Endothelial cell (in vitro differentiated cells): ENCODE measurements at places on chromosomes 1 and 21.

DNA sequence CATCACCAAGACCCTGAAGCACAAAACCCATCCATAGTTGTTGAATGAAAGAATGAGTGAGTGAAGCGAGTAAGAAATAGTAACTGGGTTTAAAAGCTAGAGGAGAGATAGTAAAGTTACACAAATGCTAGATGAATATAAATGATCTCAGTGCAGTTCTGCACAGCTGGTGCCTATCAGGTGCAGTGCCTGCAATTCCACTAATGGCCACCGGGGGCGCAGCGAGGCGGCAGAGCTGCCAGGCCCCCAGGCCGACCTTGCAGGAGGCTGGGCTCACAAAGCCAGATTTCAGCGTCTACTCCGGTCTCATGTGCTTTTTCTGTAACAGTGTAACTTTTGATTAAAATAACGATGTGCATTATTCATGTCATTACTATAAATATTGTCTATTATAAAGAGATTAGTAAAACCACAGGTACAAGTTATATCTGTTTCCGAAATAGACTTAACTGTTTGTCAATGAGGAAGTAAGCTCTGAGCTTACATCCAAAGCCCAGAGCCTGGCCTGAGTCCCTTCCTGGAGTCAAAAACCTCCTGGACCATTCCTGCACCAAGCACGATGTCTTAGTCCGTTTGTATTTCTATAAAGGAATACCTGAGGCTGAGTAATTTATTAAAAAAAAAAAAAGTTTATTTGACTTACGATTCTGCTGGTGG is 477.6 kb downstream of the NPHP4 start:
- DNase-seq, result peak; percentile 84

DNA sequence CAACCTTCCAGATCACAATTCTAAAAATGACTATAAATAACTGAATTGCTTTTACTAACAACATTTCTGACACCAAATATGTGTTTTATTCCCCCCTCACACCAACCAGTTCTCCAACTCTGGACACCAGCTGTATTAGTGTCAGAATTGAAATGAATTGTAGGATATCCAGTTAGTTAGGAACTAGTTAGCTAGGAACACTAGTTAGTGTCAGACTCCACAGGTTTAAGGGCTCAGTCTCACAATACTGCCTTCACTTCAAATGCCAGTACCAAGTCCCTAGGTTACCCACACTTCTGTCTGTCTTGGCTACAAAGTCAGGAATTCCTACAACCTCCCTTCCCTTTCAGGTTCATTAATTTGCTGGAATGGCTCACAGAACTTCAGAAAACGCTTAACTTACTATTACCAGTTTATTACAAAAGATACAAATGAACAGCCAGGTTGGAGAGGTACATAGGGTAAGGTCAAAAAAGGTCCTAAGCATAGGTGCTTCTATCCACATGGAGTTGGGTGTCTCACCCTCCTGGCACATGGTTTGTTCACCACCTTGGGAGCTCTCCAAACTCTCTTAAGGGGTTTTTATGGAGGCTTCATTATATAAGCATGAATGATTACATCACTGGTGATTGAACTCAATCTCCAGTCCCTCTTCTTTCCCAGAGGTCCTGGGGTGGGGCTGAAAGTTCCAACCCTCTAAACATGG is 4.2 kb downstream of the STXBP3 start:
- DNase-seq, result no peak

- no peak for DNase-seq
These were observed 68.8 kb upstream of the SSX2IP start for GRCh38 chr1:84758968-84759491.

DNA sequence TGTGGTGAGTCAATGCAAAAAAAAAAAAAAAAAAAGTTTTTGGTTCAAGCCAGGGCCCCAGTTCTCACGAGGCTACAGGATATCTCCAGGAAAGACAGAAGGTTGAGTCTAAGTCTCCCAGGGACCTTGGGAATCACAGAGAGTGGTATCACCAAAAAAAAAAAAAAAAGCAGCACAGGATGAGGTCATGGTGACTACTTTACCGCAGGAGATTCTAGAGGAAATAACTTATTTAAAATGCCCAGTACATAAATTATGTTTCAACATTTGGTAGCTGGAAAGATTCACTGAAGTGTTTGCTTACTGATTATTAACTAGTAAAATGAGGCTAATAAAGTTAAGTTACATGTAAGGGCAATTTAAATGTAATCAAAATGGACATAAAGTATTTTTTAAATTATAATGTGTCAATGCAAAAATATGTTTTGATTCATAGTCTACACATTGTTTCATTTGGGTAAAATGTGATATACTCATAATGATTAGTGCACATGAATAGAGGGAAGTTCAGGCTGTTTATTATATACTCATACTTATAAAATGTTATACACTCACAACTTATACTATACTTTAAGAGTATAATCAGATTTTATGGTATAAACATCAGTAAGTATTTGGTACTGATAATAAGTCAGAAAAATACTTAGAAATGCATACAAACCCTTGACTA is 84.1 kb downstream of the PLPPR5 start:
- DNase-seq, result no peak

- no peak for DNase-seq
These were observed 171.5 kb downstream of the RUNX1 start for GRCh38 chr21:34877485-34878128.

- no peak for DNase-seq
These were observed 178.9 kb downstream of the MIS18A start for GRCh38 chr21:32099812-32100416.

GRCh38 chr1:154445040-154445472 is 39.9 kb downstream of the IL6R start:
- no peak for DNase-seq

DNA sequence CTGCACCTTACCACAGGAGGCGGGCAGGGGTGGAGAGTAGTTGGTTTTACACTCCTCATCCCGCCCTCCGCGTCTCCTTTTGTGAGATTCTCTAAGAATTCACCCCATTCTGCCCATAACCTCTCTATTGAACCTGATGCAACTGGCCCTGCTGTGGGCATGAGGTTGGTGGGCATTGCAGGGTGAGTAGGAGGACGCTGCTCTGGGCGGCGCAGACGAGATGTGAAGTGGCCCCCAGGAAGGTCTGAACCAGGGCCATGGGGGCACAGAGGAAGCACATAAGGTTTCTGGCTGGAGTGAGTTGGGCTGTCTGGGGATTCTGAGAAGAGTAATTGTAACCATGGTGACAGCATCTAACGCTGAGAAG is 8.8 kb downstream of the PADI1 start:
- no peak for DNase-seq

DNA sequence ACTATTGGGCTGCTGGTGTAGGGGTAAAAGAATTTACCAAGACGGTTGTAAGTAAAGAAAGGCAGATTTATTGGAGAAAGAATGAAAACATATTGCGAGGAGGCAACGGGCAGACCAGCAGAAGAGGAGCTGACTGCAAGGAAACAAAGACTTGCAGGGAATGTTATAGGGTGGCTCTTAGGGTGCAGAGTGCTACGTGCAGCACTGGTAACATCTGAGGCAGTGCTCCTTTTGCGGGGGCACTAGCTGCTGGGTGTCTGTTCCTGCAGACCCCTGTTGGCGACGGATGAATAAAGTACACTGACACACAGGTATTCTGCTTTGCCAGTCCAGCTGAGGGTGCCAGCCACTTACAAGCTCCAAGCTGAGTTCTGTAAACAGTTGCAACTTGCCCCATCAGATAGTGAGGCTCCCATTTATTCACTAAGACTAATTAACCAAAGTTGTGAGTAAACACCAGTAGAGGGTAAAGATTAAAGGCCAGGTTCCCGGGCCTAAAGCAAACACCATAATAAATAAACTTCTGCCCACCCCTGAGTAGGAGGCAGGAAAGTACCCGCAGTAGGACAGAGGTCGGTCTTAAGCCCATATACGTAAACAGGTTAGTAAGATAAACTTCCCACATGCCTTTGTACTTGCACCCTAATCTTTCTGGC is 140.2 kb upstream of the KCNK1 start:
- no peak for DNase-seq

DNA sequence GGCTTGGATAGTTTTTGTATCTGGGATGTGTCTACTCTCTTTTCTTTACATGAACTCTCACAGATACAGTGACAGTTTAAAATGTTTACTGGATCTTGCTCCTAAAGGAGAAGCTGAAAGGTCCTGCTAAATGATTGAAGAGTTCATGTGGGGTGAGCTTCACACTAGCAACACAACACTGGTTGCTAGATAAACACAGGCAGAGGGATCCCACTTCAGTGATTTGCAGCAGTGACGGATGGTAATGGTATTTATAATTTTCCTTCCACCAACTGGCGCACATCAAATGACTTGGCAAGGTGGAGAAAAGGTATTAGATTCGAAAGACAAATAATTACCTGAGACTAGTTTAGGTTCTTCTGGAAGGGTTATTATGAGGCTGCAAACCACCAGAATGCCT is 270.2 kb downstream of the TBX15 start:
- no peak for DNase-seq

DNA sequence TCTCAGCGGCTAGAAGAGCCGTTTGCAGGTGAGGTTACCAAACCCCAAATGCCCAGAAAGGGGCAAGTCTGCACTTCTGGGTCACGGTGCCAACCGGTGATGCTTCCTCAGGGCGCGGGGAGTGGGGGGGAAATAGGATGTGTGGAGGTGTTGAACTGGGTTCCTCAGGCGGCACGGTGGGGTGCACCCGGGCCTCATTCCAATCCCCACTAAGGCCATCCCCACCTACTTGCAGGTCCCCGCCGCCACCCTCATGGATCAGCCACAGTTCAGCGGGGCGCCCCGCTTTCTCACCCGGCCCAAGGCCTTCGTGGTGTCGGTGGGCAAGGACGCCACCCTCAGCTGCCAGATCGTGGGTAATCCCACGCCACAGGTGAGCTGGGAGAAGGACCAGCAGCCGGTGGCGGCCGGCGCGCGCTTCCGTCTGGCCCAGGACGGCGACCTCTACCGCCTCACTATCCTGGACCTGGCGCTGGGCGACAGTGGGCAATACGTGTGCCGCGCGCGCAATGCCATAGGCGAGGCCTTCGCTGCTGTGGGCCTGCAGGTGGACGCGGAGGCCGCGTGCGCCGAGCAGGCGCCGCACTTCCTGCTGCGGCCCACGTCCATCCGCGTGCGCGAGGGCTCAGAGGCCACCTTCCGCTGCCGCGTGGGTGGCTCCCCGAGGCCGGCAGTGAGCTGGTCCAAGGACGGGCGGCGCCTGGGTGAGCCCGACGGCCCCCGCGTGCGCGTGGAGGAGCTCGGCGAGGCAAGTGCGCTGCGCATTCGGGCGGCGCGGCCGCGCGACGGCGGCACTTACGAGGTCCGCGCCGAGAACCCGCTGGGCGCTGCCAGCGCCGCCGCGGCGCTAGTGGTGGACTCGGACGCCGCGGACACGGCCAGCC is 3.9 kb downstream of the OBSCN start:
- DNase-seq, result no peak

- DNase-seq, result no peak
These were observed 108.3 kb upstream of the FGGY start for GRCh38 chr1:59188413-59189213.

DNA sequence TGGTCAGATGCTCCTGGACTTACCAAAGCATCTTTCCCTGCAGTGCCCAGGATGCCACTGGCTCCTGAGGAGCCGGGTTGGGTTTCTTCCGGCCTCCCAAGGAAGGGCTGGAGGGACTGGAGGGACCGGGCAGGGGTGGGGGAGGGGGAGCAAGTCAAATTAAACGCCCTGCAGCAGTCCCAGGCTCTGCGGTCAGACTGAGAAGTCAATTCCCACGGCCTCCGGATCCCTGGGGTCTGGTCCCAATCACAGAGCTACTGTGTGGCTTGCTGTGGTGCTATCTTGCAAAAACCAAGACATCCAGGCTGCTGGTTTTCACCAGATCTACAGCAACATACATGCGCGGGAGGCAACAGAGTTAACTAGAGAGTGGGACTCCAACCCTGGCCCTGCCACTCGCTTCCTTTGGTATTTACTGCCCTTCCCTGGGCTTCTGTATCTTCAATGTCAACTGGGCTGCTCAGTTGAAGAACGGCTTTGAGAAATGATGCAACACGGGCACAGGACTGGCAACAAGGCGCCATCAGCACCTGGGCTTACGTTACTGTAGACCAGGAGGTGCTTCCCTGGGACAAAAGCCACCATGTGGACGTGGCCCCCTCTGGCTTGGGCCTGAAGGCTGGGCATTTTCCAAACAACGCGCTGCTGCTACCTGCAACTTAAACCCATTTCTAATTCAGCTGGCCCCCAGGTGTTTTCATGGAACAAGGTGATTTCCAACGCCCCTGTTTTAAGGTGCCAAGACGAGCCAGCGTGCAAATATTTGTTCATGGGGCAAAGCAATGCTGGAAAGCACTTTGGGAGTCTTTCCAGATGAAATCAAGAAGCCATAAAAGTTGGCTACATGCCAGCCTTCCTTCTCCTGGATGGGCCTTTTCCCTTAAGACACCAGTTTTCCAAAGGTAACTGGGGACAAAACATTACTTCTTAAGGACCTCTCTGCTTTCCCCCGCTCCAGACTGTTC is 11.5 kb downstream of the RCC2 start:
- no peak for DNase-seq

- DNase-seq, result no peak
These were observed 7.5 kb downstream of the PRXL2B start for GRCh38 chr1:2594001-2594640.

- DNase-seq, result no peak
These were observed 285.4 kb upstream of the USP25 start for GRCh38 chr21:15444118-15444960.

DNA sequence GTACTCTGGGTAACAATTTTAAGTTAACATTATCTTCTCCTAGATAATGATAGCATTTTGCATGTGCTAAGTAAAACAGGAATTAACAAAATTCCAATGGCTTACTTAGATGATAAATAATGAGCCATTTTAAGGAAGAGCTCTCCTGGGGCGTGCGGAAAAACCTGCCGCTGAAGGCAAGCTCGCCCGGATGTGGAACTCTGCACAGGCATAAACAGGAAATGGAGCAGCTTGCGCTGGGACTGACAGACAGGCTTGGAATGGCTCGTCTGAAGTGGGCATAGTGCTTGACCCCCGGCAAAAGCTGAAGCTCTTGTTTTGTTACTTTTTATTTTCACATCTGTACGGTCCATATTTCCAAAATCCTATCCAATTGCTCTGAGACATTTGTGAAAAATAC is 169.2 kb downstream of the ZNF281 start:
- peak; percentile 30 for DNase-seq

DNA sequence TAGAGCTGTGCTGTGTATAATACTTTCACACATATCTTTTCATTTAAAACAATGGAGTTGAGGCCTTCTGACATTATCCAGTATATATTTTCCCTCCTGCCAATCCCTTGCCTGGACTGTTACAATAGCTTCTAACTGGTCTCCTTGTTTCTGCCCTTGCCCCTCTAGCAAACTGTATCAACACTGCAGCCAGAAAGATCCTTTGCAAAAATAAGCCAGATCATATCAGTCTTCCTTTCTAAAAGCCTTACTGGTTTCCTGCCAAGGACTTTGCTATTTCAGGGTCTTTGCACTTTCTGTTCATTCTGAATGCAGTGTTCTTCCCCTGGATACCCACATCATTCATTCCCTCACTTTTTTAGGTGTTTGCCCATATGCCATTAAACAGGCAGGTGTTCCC is 370.1 kb downstream of the PTBP2 start:
- DNase-seq, result no peak

GRCh38 chr1:100343897-100344296 is 8.4 kb upstream of the CDC14A start:
- DNase-seq, result no peak

- DNase-seq, result no peak
These were observed 44.4 kb downstream of the PTPN14 start for GRCh38 chr1:214506972-214507431.

GRCh38 chr1:41783189-41783639 is 135.5 kb downstream of the HIVEP3 start:
- DNase-seq, result no peak
